ENCODE measurements at places on chromosomes 4 and X.

DNA sequence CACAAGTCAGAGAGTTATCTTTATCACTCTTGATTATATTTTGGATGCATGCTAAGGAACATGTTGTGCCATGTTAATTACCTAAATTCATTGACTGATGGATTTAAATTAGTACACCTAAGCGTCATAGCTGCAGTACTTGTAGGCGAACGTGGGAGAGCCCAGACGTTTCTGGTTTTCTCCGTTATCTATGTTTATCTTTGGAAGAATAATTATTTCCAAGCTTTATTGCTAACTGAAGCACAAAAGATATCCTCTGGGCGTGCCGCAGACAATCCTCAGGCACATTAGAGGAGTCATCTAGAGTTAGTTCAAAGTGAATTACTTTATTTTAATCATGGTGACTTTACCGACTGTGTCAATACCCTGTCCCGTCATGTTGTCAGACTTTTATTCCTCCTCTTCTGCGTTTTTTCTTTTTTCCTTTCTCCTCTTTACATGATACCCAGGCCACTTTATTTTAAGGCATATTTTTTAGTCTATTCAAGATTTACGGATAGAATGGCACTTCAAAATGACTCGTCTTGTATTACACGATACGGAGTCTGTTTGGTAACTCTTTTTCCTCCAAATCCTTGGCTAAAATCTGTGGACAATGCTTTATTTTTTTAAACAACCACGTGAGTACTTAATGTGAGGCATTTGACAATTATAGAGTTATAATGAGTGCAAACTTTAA is 632.0 kb upstream of the TENM3 start:
- DNase-seq, result no peak

- DNase-seq, result no peak
Measured at GRCh38 chr4:53706422-53707032, 115.2 kb upstream of the LNX1 start.

GRCh38 chrX:153338836-153339235 is 4.9 kb downstream of the ZNF275 start:
- DNase-seq, result no peak

DNA sequence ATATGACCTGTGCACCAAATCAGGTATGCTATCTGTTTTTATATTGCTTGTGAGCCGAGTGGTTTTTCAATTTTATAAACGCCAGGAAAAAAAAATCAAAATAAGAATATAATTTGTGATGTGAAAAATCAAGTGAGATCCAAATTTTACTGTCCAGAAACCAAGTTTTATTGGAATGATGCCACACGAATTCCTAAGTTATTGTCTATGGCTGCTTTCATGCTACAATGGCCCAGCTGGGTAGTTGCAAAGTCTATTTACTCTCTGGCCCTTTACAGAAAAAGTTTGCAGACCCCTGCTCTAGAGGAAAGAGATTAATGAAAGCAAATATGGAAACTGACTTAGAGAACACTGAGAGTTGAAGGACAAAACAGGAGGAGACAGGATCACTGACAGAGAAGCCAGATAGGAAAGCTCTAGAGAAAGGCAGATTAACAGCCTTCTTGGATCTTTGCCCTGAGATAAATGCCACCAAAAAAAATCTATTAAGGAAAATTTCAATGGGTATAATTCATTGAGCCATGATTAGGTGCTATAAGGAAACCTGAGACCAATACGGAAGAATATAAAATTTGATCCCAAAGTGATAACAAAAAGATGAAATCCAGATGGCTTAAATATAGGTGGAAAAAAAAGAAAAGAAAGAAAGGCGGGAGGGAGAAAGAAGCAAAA is 29.8 kb downstream of the PRSS12 start:
- DNase-seq, result no peak

GRCh38 chr4:37860266-37860665 is 30.6 kb upstream of the TBC1D1 start:
- no peak for DNase-seq

GRCh38 chr4:52743444-52744019 is 7.7 kb downstream of the ERVMER34-1 start:
- no peak for DNase-seq
